Chondrocyte (in vitro differentiated cells): ENCODE measurements at places on chromosomes 12 and 14.
A peak's percentile ranks its signal among the peaks of the same experiment; 100 is the strongest.

GRCh38 chr12:7647071-7647470 is 18.6 kb downstream of the APOBEC1 start:
- no peak for DNase-seq
- H3K27me3 ChIP-seq = peaks cover 2% of the 10 kb centered on the region
- no peak overlapping the region for H3K27ac ChIP-seq
- H3K36me3 ChIP-seq = no peaks in the 10 kb centered on the region
- no peaks in the 10 kb centered on the region for H3K4me1 ChIP-seq

DNA sequence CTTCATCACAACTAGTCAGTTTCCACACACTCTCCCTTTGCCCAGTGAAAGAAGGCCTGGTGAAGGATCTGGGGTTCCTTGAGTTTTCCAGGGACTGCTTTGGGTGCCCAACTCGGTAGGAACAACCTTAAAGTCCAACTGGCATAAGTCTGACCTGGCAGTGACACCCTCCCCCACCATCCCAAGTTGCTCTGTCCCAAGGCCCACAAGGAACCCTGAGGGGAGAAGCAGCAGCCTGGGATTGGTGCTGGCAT is 1.6 kb downstream of the KMT2D start:
- peaks cover 8% of the 10 kb centered on the region for H3K36me3 ChIP-seq
- DNase-seq = no peak
- peak overlapping the region; percentile 95 for H3K4me3 ChIP-seq
- H3K27me3 ChIP-seq = no peaks in the 10 kb centered on the region
- peaks cover 55% of the 10 kb centered on the region for H3K4me1 ChIP-seq
- H3K27ac ChIP-seq = peak overlapping the region; percentile 93

- H3K4me1 ChIP-seq = peaks cover 30% of the 10 kb centered on the region
- no peak overlapping the region for H3K27ac ChIP-seq
- DNase-seq = no peak
- H3K27me3 ChIP-seq = no peaks in the 10 kb centered on the region
- H3K4me3 ChIP-seq = no peak overlapping the region
Measured at GRCh38 chr12:58804749-58805148, 115.6 kb downstream of the LRIG3 start.

DNA sequence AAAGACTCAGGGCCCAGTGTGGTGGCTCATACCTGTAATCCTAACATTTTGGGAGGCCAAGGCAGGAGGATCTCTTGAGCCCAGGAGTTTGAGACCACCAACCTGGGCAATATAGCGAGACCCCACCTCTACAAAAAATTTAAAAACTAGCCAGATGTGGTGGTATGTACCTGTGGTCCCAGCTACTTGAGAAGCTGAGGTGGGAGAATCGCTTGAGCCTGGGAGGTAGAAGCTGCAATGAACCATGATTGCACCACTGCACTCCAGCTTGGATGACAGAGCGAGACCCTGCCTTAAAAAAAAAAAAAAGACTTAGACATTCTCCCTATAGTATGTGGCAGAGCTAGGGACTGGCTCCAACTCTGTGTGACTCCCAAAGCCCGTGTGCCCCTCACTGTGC is 2.9 kb downstream of the UBE3B start:
- H3K36me3 ChIP-seq = peaks cover 9% of the 10 kb centered on the region
- no peak overlapping the region for H3K27ac ChIP-seq
- no peak for DNase-seq
- peaks cover 33% of the 10 kb centered on the region for H3K4me1 ChIP-seq
- no peak overlapping the region for H3K4me3 ChIP-seq

DNA sequence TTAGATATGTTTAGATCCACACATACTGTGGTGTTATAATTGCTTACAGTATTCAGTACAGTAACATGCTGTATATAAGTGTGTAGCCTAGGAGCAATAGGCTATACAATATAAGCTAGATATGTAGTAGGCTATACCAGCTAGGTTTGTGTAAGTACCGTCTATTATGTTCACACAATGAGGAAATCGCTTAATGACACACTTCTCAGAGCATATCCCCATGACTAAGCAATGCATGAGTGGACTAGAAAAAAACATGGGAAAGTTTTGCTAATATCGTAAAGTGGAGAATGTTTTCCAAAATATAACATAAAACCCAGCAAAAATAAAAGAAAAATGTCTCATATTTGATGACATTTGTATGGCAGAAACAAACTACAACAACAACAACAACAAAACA is 27.3 kb downstream of the AKAP3 start:
- H3K4me1 ChIP-seq = no peaks in the 10 kb centered on the region
- H3K27ac ChIP-seq = no peak overlapping the region
- H3K36me3 ChIP-seq = no peaks in the 10 kb centered on the region

DNA sequence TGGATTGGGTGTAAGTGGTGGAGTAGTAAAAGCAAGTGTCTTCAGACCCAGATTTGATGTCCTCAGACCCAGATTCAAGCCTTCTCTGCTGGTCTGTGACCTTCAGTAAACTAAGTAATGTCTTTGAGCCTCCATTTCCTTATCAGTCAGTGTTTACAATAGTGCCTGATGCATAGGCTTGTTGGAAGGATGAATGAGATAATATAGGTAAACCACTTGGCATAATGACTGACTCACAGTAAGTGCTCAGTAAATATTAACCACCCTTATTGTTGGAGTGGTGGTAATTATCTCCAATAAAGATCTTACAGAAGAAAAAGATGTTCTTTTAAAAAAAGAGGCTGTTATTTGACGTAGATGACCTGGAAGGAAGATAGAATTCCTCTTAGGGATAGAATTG is 86.2 kb downstream of the IGF1 start:
- H3K4me1 ChIP-seq = no peaks in the 10 kb centered on the region
- no peak for DNase-seq
- no peak overlapping the region for H3K4me3 ChIP-seq
- no peaks in the 10 kb centered on the region for H3K36me3 ChIP-seq
- no peak overlapping the region for H3K27ac ChIP-seq

GRCh38 chr12:117059156-117059555 is 40.1 kb downstream of the TESC start:
- DNase-seq = no peak
- peaks cover 11% of the 10 kb centered on the region for H3K27me3 ChIP-seq
- H3K4me1 ChIP-seq = peaks cover 3% of the 10 kb centered on the region
- no peaks in the 10 kb centered on the region for H3K36me3 ChIP-seq

DNA sequence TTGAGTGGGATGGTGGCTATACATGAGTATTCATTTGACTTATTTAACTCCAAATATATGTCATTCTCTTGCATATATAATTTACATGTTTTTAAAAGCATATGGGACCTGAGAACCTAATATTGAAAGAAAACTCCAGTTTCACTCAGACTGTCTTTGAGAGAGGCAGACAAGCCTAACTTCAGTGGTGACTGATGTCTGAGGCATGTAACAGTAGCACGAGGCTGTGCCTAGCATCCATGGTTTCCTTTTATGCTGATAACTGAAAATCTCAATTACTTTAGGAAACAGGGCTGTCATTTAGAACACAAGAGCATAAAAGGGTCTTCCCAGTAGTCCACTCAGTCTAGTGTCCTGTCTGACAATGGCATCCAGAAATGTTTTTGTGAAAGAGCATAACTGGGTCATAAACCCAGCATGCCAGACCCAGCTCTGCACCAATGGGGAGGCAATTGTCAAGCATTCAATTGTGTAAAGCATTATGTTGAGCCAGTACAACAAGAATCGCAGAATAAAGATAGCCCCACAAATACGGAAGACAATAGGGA is 24.3 kb downstream of the MAPK1IP1L start:
- peak overlapping the region; percentile 49 for H3K27ac ChIP-seq
- H3K27me3 ChIP-seq = no peaks in the 10 kb centered on the region
- peaks cover 45% of the 10 kb centered on the region for H3K4me1 ChIP-seq
- H3K4me3 ChIP-seq = no peak overlapping the region
- H3K36me3 ChIP-seq = peaks cover 2% of the 10 kb centered on the region

DNA sequence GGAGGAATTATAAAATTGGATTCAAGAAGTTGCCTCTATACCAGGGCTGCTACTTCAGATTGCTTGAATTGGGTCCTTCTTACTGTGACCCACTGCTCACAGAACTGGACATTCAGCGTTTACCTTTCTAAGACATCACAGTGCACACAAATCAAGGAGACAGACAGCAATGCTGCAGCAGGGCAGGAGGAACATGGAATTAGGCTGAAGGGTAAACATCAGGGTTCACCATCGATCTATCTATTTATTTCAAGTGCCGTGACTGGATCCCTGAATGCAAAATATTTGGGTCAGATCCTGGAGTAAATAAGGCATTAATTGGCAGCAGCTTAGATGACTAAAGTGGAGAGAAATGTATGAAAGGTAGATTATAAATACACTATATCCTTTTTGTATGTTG is 76.9 kb upstream of the HMGA2 start:
- peaks cover 7% of the 10 kb centered on the region for H3K4me1 ChIP-seq
- no peaks in the 10 kb centered on the region for H3K27me3 ChIP-seq

GRCh38 chr12:104637604-104638003 is 180.9 kb downstream of the CHST11 start:
- DNase-seq = no peak
- H3K27ac ChIP-seq = no peak overlapping the region
- peaks cover 4% of the 10 kb centered on the region for H3K4me1 ChIP-seq
- H3K27me3 ChIP-seq = no peaks in the 10 kb centered on the region
- peaks cover 2% of the 10 kb centered on the region for H3K36me3 ChIP-seq

DNA sequence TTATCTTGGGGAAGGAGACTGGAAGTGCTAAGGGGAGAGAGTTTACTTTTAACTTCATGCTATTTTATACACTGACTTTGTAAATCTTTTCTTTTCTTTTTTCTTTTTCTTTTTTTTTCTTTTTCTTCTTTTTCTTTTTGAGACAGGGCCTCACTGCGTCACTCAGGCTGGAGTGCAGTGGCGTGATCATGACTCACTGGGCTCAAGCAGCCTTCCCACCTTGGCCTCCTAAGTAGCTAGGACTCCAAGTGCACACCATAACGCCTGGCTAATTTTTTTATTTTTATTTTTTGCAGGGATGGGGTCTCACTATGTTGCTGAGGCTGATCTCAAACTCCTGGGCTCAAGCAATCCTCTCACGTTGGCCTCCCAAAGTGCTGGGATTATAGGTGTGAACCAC is 294.6 kb upstream of the PRICKLE1 start:
- H3K27me3 ChIP-seq = no peaks in the 10 kb centered on the region
- no peak for DNase-seq
- peaks cover 9% of the 10 kb centered on the region for H3K36me3 ChIP-seq
- no peak overlapping the region for H3K4me3 ChIP-seq

GRCh38 chr14:89501381-89501780 is 84.3 kb upstream of the FOXN3 start:
- peaks cover 24% of the 10 kb centered on the region for H3K4me1 ChIP-seq
- no peak for DNase-seq
- H3K36me3 ChIP-seq = peaks cover 5% of the 10 kb centered on the region
- no peak overlapping the region for H3K4me3 ChIP-seq

GRCh38 chr14:97056086-97056485 is 258.9 kb downstream of the VRK1 start:
- H3K4me3 ChIP-seq = no peak overlapping the region
- no peak overlapping the region for H3K27ac ChIP-seq
- H3K4me1 ChIP-seq = no peaks in the 10 kb centered on the region
- H3K27me3 ChIP-seq = peaks cover 3% of the 10 kb centered on the region
- H3K36me3 ChIP-seq = no peaks in the 10 kb centered on the region

GRCh38 chr12:61757831-61758505 is 502.2 kb upstream of the USP15 start:
- no peaks in the 10 kb centered on the region for H3K4me1 ChIP-seq
- no peaks in the 10 kb centered on the region for H3K27me3 ChIP-seq
- no peak overlapping the region for H3K27ac ChIP-seq
- H3K4me3 ChIP-seq = no peak overlapping the region
- no peaks in the 10 kb centered on the region for H3K36me3 ChIP-seq

DNA sequence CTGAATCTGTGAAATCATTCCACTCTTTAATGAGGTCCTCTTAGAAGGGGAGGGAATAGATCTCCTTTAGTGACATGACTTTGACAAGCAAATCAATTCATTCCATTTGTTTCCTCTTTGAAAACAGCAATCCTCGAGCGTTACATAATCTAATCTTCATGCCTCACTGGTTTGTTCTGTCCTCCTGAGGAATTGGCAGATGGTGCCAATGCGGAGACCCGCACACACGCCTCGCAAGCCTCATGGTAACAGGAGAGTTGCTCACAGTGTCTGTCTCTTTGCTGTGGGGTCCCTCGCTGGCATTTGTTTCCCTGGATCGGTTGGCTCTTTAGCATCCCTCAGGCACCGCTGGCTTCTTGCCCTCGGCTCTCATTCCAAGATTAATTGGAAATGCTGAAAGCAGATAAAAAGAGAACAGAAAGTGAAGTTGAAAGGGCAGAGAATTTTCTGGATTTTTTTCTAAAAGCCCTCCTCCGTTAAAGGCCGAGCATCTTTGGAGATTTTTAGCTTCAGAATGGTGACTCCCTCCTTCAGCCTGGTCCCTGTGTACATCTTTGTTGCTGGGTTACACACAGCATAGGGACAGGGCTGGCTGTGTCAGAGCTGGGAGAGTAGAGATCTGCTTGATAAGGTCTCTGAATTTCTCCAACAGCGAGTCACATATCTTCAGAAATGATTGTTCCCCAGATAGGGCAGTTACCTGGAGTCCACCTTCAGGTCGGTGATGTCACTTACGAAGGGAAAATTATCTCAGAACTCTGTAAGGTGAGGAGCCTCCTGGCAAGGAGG is 10.1 kb upstream of the CABP1 start:
- peaks cover 24% of the 10 kb centered on the region for H3K27me3 ChIP-seq
- no peaks in the 10 kb centered on the region for H3K4me1 ChIP-seq
- H3K4me3 ChIP-seq = no peak overlapping the region
- DNase-seq = peak; percentile 39
- no peak overlapping the region for H3K27ac ChIP-seq

- H3K4me3 ChIP-seq = no peak overlapping the region
- H3K4me1 ChIP-seq = no peaks in the 10 kb centered on the region
- peaks cover 13% of the 10 kb centered on the region for H3K27me3 ChIP-seq
- DNase-seq = no peak
- no peaks in the 10 kb centered on the region for H3K36me3 ChIP-seq
- H3K27ac ChIP-seq = no peak overlapping the region
Measured at GRCh38 chr12:54736549-54736948, 88.4 kb upstream of the DCD start.

- H3K27me3 ChIP-seq = no peaks in the 10 kb centered on the region
- H3K36me3 ChIP-seq = peaks cover 2% of the 10 kb centered on the region
- H3K4me1 ChIP-seq = peaks cover 56% of the 10 kb centered on the region
- H3K27ac ChIP-seq = peak overlapping the region; percentile 76
Measured at GRCh38 chr12:67358781-67359338, 89.7 kb downstream of the CAND1 start.

GRCh38 chr12:103807561-103808238 is 33.3 kb downstream of the NT5DC3 start:
- H3K27me3 ChIP-seq = no peaks in the 10 kb centered on the region
- H3K36me3 ChIP-seq = peaks cover 28% of the 10 kb centered on the region
- peaks cover 37% of the 10 kb centered on the region for H3K4me1 ChIP-seq

GRCh38 chr14:56474419-56475022 is 105.1 kb upstream of the TMEM260 start:
- H3K4me1 ChIP-seq = no peaks in the 10 kb centered on the region
- peaks cover 39% of the 10 kb centered on the region for H3K27me3 ChIP-seq
- no peak for DNase-seq
- no peaks in the 10 kb centered on the region for H3K36me3 ChIP-seq
- no peak overlapping the region for H3K4me3 ChIP-seq
- H3K27ac ChIP-seq = no peak overlapping the region

DNA sequence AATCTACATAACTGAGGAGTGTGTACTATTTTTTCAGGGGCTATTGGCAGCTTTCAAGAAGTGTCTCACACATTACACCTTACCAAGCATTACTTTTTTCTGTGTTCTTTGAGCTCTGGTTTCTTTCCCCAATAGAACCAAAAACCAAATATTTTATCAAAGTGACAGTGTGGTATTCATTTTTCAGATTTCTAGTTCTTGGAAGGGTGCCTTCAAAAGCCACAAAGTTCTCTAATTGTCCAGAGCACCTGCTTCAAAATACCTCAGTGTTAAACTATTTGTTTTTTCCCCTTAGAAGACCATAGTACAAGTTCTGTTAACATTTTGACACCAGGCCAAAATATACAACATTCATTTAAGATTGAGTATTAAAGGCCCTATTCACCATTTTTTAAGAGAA is 515.7 kb downstream of the ETNK1 start:
- no peaks in the 10 kb centered on the region for H3K27me3 ChIP-seq
- peak overlapping the region; percentile 3 for H3K27ac ChIP-seq
- peaks cover 3% of the 10 kb centered on the region for H3K36me3 ChIP-seq
- H3K4me1 ChIP-seq = peaks cover 19% of the 10 kb centered on the region
- DNase-seq = no peak
